Activated naive CD8-positive, alpha-beta T cell treated with anti-CD3 and anti-CD28 coated beads, Interleukin-2, amount 10 ng/mL, durations not matched to agents 7 days and 5 days (primary cell): ENCODE measurements at places on chromosomes 2 and 18. TPM values are rescaled to one million over a fixed set of nuclear protein-coding genes. Genes with fewer than 3 reads are reported as not detected.

DNA sequence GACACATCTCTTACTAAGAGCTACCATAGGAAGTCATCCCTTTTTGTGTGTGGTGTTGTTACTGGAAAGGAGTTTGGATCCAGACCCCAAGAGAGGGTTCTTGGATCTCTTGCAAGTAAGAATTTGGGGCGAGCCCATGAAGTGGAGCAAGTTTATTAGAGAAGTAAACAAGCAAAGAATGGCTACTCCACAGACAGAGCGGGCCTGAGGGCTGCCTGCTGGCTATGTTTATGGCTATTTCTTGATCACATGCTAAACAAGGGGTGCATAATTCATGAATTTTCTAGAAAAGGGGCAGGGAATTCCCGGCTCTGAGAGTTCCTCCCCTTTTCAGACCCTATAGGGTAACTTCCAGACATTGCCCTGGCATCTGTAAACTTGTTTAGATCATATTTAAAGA is 30.6 kb upstream of the PXDN start:
- H3K27ac ChIP-seq, result no peak overlapping the region
- no peak overlapping the region for H3K4me3 ChIP-seq
- H3K4me1 ChIP-seq, result peaks cover under 1% of the 10 kb centered on the region
- no peak for DNase-seq
- peaks cover 5% of the 10 kb centered on the region for H3K27me3 ChIP-seq

GRCh38 chr18:55300421-55300935 is 287.5 kb downstream of the TCF4 start:
- no peak overlapping the region for H3K27ac ChIP-seq
- DNase-seq, result no peak
- H3K27me3 ChIP-seq, result no peaks in the 10 kb centered on the region
- H3K36me3 ChIP-seq, result no peaks in the 10 kb centered on the region

GRCh38 chr2:85706063-85706462 is 11.9 kb downstream of the GNLY start:
- H3K27me3 ChIP-seq, result peaks cover 17% of the 10 kb centered on the region
- H3K4me3 ChIP-seq, result no peak overlapping the region
- peak overlapping the region; percentile 51 for H3K27ac ChIP-seq
- no peaks in the 10 kb centered on the region for H3K36me3 ChIP-seq
- no peak for DNase-seq

DLGAP1 gene
- not detected for total RNA-seq

DNA sequence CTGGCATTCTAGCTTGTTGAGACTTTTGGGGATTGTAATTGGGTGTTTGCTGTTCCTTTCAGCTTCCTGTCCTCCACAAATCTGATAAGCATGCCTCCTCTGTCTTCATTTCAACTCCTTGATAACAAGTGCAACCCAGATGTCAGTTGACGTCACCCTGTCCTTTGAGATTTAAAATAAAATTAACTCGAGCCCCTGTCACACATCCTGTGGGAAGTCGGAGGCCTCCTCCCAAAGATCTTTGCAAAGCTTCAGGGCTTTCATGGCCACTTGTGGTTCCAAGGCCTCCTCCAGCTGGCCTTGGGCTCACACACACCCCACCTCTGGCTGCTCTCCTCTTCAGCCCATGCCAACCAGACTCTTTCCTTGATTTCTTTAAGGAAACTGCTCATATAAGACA is 69.9 kb upstream of the ITGA6 start:
- no peak for DNase-seq
- no peaks in the 10 kb centered on the region for H3K36me3 ChIP-seq
- peaks cover 3% of the 10 kb centered on the region for H3K4me1 ChIP-seq
- H3K27ac ChIP-seq, result no peak overlapping the region
- H3K27me3 ChIP-seq, result no peaks in the 10 kb centered on the region

- no peak overlapping the region for H3K4me3 ChIP-seq
- no peak for DNase-seq
- H3K27me3 ChIP-seq, result no peaks in the 10 kb centered on the region
Observed at GRCh38 chr2:132503701-132504100, 87.1 kb downstream of the GPR39 start.

DNA sequence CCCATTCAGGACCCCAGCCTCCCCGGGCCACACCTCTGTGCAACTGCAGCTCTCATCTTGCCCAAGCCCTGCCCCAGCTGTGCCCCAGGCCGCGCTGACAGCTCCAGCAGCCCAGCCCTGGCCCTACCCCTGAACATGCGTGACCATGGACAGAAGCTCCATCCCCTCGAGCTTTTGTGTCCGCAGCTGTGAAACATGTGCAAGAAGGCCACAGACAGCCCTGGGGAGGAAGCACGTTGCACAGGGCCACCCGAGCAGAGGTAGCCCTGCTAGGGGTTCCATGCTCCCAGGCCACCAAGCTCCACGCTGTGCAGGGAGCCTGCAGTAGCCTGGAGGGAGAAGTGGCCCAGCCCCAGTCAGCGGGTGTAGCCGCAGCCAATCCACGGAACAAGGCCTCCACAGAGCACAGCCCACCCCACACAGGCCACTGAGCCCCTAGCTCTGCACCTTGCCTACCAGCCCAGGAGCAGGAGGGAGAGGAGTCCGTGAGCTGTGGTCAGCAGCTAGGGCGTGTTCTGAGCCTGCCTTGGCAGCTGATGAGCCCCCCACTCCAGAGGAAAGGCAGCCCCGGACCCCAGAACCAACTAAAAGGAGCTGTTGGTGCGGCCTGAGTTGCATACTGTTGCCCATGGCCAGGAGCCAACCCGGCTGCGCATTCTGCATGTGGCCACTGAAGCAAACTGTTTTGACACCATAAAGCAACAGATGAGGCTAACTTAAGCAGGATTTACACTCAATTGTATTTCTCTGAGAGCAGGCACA is 184.0 kb downstream of the SEPTIN10 start:
- DNase-seq, result no peak
- H3K4me3 ChIP-seq, result no peak overlapping the region
- no peak overlapping the region for H3K27ac ChIP-seq
- H3K4me1 ChIP-seq, result peaks cover 1% of the 10 kb centered on the region
- H3K27me3 ChIP-seq, result peaks cover 5% of the 10 kb centered on the region

PXDN gene
- 0.86 TPM for total RNA-seq

FAM110C gene
- 0.69 TPM for total RNA-seq

- H3K27me3 ChIP-seq, result no peaks in the 10 kb centered on the region
- H3K4me3 ChIP-seq, result peak overlapping the region; percentile 77
- H3K27ac ChIP-seq, result peak overlapping the region; percentile 82
- H3K36me3 ChIP-seq, result peaks cover 71% of the 10 kb centered on the region
Observed at GRCh38 chr2:84840306-84840705, 40.6 kb downstream of the TRABD2A start.

- peaks cover 31% of the 10 kb centered on the region for H3K4me1 ChIP-seq
- H3K4me3 ChIP-seq, result no peak overlapping the region
- H3K36me3 ChIP-seq, result peaks cover 16% of the 10 kb centered on the region
- no peak for DNase-seq
Observed at GRCh38 chr2:171147081-171147480, 13.6 kb downstream of the TLK1 start.

- H3K27ac ChIP-seq, result no peak overlapping the region
- no peaks in the 10 kb centered on the region for H3K27me3 ChIP-seq
- DNase-seq, result no peak
- H3K4me1 ChIP-seq, result peaks cover 9% of the 10 kb centered on the region
- H3K36me3 ChIP-seq, result no peaks in the 10 kb centered on the region
Observed at GRCh38 chr2:157931542-157931941, 55.4 kb upstream of the ACVR1 start.

DNA sequence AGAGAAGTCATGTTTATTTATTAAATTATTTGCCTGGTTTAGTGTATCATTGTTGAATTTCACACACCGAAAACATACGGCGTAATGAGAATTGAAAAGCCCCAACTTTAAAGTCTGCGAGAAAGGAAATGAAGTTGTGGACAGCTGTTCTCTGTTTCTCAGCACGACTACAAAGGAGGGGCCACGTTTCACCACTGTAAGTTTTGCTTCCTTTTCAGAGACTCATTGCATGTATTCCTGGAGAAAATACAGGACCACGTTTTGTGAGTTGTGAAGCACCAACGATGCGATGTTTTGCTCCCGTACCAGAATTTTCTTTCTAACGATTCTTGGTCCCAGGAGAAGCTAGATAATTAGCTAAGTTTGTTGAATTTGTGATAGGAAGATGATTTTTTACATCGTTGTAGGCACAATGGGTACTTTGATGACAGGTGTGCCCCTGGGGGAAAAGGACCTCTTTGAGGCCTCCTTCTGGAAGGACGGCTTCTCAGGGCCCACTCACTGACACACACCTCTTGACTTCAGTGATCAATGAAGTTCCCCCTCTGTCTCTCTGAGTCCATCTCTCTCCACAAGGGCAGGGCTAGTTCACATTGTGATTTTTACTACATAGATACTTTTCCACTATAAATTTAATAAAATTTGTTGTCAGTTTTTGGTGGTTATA is 23.7 kb upstream of the ACKR3 start:
- H3K4me1 ChIP-seq, result peaks cover 72% of the 10 kb centered on the region
- H3K27me3 ChIP-seq, result no peaks in the 10 kb centered on the region
- peak overlapping the region; percentile 97 for H3K27ac ChIP-seq
- DNase-seq, result no peak

VIT gene
- total RNA-seq, result not detected

TCF23 gene
- total RNA-seq, result not detected

SCYGR8 gene
- not detected for total RNA-seq

GRCh38 chr2:26843041-26843440 is 4.9 kb upstream of the DPYSL5 start:
- H3K27ac ChIP-seq, result no peak overlapping the region
- no peaks in the 10 kb centered on the region for H3K36me3 ChIP-seq
- peaks cover 64% of the 10 kb centered on the region for H3K27me3 ChIP-seq

- no peak overlapping the region for H3K4me3 ChIP-seq
- DNase-seq, result no peak
- H3K27me3 ChIP-seq, result no peaks in the 10 kb centered on the region
- H3K36me3 ChIP-seq, result peaks cover 25% of the 10 kb centered on the region
- no peaks in the 10 kb centered on the region for H3K4me1 ChIP-seq
- no peak overlapping the region for H3K27ac ChIP-seq
Observed at GRCh38 chr2:101850450-101850849, 141.3 kb upstream of the IL1R2 start.

DNA sequence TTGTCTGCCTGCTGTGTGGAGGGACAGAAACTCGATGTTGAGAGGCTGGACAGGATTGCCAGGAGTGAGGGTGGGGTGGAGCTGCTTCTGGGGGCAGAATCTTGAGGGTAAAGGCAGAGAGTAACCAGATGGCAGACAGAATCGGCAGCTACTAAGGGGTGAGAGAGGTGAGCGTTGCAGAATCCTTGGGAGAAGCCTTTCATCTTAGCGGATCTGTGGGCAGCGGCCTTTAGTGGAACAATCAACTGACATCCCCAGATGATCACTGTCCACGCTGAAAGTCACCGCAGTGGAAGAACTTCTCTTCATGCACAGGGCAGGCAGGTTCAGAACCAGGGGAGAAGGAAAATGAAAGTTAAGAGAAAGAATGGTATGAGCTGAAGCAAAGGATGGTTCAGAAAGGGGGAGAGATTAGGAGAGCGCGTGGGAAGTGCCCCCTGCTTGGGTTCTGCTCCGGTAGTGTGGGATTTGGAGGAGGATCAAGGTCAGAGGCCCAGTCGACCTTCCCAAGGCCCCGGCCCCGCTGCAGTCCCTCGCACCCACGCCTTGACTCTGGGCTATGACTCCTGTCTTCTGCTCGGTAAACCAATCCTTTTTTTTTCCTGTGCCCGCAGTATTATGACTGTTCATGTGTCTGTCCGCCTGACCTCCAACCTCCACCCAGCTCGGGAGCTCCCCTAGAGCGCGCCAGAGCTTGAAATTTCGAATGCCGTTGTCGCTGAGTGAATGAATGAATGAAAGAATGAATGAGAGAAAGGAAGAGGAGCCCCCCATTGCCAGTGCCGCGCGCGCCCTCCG is 584 bp downstream of the BOLA3 start:
- peaks cover 3% of the 10 kb centered on the region for H3K4me1 ChIP-seq
- no peak overlapping the region for H3K4me3 ChIP-seq
- no peak overlapping the region for H3K27ac ChIP-seq
- DNase-seq, result no peak
- H3K36me3 ChIP-seq, result peaks cover 5% of the 10 kb centered on the region
- H3K27me3 ChIP-seq, result no peaks in the 10 kb centered on the region

LYPD6 gene
- total RNA-seq, result not detected
